ENCODE measurements at places on chromosomes 3 and 15.

DNA sequence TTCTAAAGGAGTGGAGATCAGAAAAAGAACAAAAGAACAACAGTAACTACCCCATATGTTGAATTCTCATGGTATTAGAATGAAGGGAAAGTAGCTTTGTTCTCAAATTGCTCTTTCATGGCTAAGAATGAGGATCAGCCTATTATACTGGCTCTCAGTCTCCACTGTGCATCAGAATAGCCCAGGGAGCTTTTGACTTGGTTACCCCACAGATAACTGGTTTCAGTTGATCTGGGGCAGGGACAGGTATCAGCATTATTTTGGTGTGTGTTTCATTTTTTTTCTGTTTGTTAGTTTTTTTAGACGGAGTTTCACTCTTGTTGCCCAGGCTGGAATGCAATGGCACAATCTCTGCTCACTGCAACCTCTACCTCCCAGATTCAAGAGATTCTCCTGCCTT, 311.7 kb upstream of the TLE3 start:
- no peak for DNase-seq

GRCh38 chr3:28138043-28138610, 103.3 kb upstream of the CMC1 start:
- no peak for DNase-seq

- DNase-seq, result no peak
Observed at GRCh38 chr3:39343076-39343717, 13.7 kb downstream of the CCR8 start.

- no peak for DNase-seq
Observed at GRCh38 chr3:146300768-146301167, 49.9 kb upstream of the PLSCR4 start.

- no peak for DNase-seq
Observed at GRCh38 chr15:98801234-98801561, 152.9 kb downstream of the IGF1R start.

DNA sequence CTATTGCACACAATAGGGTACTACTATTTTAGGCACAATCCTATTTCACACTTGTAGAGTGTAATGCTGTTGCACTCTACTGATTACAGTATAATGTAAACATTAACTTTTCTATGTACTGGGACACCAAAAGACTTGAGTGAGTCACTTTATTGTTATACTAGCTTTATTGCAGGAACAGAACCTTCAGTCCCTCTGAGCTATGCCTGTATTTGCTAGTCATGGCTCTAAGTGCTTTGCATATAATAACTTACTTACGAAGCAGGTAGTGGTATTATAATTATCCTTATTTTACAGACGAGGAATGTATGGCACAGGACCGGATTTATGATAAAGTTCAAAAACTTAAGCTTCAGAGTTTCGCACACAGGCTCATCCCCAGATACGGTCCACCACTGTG, 106.6 kb upstream of the SLC6A6 start:
- no peak for DNase-seq

DNA sequence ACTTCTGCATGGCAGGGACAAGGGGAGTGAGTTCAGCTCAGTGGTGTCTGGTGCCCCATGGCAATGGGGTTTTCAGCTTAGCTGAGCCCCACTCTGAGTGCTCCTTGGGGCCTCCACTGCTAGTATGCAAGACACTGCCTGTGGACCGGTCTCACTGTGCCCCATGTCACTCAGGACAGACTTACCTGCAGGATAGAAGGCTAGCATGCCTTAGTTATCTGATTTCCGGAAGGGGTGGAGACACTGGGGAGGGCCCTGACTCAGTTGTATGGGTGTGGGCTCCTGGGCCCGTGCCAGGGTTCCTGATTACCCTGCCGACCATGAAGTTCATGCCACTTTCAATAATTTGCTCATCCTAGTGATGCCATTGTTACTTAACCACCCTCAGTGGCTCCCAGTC, 4.3 kb upstream of the SLC6A20 start:
- DNase-seq, result no peak

- DNase-seq, result no peak
Observed at GRCh38 chr15:51318382-51319150, 19.8 kb downstream of the CYP19A1 start.

DNA sequence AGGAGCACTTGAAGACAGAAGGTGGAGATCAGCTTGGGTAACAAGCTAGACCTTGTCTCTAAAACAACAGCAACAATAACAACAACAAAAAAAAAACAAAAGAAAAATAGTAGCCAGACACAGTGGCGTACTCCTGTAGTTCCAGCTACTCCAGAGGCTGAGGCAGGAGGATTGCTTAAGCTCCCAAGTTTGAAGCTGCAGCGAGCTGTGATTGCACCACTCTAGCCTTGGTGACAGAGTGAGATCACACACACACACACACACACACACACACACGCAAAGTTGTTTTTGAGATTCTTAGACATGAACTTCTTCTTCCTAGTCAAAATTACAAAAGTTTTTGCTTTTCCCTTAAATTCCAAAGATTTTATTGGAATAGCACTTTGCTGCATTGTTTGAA, 93.0 kb upstream of the IGSF10 start:
- no peak for DNase-seq

DNA sequence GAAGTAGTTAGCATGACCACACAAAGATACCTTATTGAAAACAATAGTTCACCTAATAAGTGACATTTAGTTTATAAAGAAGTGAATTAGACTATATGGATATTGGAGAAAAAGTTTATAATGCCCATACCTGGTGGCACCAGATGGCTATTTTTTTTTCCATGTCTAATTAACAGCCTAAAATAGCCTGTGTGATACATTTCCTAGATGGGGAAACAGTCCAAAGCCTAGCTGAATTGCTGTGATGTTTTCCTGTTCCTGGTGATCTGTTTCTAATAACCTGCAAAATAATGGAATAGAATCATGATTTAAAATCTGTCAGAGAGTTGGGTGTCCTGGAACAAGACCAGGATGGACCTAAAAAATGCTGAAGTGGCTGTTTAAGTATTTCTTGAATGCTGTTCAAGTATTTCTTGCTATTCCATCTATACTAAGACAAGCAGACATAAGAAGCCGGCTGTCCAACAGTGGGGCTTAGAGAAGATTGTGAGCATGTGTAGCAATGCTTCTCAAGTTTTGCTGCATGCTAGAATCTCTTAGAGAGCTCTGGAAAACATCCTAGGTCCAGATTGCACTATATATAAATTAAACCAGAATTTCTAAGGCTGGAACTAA, 31.3 kb downstream of the LRRC3B start:
- DNase-seq, result no peak

GRCh38 chr15:39054128-39054732, 489.6 kb upstream of the RASGRP1 start:
- no peak for DNase-seq

GRCh38 chr3:158109295-158109803, 540 bp upstream of the RSRC1 start:
- DNase-seq, result no peak

GRCh38 chr3:73846951-73847350, 222.2 kb upstream of the PDZRN3 start:
- no peak for DNase-seq

DNA sequence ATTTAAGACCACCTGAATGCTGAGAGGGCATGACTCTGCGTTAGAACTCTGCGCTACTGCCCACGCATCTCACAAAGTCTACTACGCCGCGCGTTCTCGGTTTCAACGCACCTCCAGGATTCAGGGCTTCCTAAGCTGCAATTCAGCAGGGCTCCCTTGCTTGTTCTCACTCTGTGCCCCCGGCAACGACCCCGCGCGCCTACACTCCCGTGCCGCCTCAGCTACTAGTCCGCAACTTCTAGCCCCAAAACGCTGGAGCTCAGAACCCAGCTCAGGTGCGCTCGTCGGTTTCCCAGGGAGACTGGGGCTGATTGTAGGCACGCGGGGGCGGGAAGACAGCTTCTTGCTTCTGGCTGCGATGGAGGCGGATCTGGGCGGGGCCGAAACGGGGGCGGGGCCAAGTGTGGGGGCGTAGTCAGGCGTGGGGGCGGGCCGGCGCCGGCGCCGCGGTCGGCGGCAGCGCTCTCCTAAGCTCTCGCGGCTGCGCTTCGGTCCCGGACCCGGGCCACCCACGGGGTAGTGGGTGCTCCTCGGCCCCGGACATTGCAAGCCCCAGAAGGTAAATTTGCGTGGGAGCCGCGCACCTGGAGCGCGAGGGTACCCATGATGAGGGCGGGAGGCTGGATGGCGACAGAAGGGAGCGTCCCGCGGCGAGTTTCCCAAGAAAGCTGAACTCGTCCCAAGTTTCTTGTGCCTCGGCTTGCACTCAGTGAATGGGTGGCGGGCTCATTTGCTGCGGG, at the start of gene ARHGEF26:
TSS of gene ARHGEF26 (plus strand) at position 430 of the 740 bp plus-strand sequence. CDS start 603 bp downstream, outside the sequence.
- peak; percentile 84 for DNase-seq

- no peak for DNase-seq
Observed at GRCh38 chr15:59596640-59597039, 14.9 kb upstream of the GCNT3 start.

GRCh38 chr15:77634266-77634962, 1.7 kb upstream of the LINGO1 start:
- DNase-seq, result peak; percentile 83

- DNase-seq, result no peak
Observed at GRCh38 chr3:14371573-14372474, 30.6 kb upstream of the SLC6A6 start.

DNA sequence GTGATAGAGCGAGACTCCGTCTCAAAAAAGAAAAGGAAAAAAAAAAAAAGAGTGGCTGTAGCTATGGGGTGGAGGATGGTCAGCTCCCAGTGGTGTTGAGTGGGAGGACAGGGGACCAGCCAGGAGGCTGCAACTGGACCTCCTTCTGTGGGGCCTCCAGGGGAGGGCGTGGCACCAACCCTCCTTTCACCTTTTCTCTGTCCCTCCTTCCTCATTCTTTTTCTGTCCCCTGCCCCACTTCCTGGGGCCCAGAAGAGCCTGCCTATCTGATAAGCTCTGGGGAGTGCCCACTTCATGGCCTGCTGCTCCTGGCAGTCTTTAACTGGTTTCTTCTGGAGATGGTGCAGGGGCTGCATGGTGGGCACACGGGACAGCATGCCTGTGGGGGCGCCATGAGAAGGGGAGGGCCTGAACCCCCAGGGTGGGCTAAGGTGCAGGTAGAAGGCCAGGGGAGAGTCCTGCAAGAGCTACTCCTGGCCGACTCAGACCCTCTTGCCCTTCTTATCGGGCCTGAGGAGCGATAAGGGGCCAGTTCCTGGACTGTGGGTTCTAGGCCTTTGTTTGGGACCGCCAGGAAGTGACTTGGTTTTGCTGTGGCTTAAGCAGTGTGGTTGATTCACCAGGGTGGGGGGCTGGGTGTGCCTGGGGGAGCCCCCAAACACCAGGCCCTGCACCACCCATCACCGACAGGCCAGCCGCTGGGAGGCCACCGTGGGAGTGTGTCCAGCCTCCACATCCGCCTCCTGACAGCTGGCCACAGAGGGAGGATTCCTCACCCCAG, 49.4 kb upstream of the FLNB start:
- DNase-seq, result no peak

DNA sequence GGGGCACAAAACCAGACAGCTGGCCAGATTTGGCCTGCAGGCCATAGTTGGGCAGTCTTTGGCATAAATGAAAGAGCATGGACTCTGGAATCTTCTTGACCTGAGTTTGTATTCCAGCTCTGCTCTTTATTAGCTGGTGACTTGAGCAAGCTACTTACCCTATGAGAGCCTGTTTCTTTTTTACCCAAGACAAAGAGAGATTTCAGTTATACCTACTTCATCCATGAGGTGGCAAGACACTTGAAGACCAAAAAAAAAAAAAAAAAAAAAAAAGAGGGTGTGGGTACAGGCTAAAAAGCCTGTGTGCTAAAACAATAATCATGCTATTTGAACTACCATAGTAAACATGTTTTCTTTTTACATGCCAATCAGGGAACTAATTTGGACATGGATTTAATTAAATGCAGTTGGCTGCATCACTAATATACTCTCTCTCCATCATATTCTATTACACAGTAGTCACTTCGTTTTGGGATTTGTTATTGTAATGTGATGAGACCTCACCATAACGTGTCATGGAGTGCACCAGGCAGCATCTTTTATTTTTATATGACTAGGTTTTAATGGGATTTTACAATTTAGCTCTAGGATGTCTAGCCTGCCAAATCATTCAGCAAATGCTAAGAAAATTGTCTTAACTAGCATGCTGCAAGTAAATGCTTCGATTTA, 109.2 kb upstream of the FHIT start:
- DNase-seq, result no peak

- no peak for DNase-seq
Observed at GRCh38 chr3:155560135-155560534, 184.7 kb downstream of the PLCH1 start.

DNA sequence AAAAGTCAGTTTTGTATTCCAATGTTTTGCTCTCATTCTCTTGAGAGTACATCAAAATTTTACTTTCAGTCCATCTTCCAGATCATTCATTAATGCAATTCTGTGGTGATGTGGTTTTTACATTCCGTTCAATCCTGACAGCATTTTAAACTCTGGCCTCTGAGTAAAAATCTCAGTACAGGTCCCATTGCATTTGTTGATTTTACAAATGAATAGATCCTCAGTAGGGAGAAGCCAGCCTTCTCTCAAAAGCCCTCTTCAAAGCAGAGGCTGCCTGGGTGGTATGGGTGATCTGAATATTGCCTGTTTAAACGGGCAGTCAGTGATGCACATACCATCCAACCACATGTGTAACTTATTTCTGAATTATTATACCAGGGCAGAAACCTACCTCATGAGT, 72.5 kb upstream of the TSC22D2 start:
- no peak for DNase-seq

DNA sequence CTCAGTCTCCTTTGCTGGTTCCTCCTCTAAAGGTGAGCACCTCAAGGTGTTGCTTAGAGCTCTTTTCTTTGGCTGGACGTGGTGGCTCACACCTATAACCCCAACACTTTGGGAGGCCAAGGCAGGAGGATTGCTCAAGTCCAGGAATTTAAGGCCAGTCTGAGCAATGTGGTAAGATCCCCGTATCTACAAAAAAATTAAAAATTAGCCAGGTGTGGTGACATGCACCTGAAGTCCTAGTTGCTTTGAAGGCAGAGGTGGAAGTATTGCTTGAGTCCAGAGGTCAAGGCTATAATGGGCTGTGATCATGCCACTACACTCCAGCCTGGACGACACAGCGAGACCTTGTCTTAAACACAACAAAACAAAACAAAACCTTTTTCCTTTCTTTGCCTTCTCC, 28.3 kb downstream of the TOPBP1 start:
- DNase-seq, result no peak

GRCh38 chr15:56792211-56792610, 58.9 kb upstream of the ZNF280D start:
- DNase-seq, result no peak

All from activated CD8-positive, alpha-beta memory T cell treated with anti-CD3 and anti-CD28 coated beads, Interleukin-2, amount 50 U/mL, for 48 hours (primary cell).